Activated CD4-positive, alpha-beta memory T cell treated with anti-CD3 and anti-CD28 coated beads, Interleukin-2, amount 10 ng/mL, durations not matched to agents 7 days and 5 days (primary cell): ENCODE measurements at places on chromosomes 1 and 21. TPM values are rescaled to one million over a fixed set of nuclear protein-coding genes. Genes with fewer than 3 reads are reported as not detected.
A peak's percentile ranks its signal among the peaks of the same experiment; 100 is the strongest.

Gene OR1C1
- total RNA-seq: not detected

Gene RGS13
- total RNA-seq: not detected

DNA sequence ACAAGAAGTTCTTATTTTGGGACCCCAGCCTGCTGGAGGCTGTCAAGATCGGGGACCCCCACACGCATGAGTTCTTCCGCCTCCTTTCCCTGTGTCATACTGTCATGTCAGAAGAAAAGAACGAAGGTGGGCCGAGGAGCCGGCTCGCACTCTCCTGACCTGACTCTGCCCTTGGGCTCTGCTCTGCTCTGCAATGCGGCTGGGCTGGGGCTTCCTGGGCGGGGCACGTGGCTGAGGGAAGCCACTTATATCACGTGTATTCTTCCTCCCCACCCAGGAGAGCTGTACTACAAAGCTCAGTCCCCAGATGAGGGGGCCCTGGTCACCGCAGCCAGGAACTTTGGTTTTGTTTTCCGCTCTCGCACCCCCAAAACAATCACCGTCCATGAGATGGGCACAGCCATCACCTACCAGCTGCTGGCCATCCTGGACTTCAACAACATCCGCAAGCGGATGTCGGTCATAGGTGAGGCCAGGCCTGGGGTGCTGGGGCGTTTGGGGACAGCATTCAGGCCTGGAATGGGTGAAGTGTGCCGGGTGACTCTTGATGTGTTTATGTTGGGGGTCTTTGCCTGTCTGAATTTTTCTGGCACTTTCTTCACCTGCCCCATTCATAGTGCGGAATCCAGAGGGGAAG is 17.6 kb downstream of the ATP8B2 start:
- DNase-seq: peak; percentile 88
- peaks cover 92% of the 10 kb centered on the region for H3K4me1 ChIP-seq
- H3K36me3 ChIP-seq: peaks cover 95% of the 10 kb centered on the region
- peak overlapping the region; percentile 73 for H3K4me3 ChIP-seq
- no peaks in the 10 kb centered on the region for H3K27me3 ChIP-seq

DNA sequence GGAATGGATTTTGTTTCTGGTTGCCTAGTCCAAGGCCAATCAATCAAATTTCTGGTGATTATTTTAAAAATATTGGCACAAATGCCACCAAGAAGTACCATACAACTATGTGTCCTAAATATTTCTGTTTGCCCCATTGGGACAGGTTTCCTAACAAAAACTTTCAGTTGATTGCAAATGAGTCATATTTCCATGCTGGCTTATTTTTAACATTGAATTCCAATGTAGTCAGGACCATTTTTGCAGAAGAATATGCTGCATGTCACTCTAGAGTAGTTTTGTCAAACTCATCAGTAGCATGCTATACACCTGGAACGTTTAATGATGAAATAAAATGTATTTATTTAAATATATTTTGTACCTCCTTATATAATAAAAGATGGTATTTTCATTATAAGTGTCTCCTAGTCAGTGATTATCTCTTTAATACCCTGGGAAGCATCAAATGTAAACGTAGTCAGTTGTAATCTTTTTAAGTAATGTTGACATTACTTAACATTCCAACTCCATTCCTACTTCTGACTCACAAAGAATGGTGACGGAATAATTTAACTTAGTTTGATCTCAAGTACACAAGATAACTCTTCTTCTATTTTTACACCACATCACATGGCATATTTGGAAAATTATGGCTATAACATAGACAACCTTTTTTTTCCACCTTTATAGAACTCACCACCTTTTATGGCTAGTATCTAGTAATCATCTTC is 39.0 kb upstream of the USH2A start:
- no peak overlapping the region for H3K4me3 ChIP-seq
- DNase-seq: no peak
- H3K27ac ChIP-seq: no peak overlapping the region
- H3K27me3 ChIP-seq: no peaks in the 10 kb centered on the region

DNA sequence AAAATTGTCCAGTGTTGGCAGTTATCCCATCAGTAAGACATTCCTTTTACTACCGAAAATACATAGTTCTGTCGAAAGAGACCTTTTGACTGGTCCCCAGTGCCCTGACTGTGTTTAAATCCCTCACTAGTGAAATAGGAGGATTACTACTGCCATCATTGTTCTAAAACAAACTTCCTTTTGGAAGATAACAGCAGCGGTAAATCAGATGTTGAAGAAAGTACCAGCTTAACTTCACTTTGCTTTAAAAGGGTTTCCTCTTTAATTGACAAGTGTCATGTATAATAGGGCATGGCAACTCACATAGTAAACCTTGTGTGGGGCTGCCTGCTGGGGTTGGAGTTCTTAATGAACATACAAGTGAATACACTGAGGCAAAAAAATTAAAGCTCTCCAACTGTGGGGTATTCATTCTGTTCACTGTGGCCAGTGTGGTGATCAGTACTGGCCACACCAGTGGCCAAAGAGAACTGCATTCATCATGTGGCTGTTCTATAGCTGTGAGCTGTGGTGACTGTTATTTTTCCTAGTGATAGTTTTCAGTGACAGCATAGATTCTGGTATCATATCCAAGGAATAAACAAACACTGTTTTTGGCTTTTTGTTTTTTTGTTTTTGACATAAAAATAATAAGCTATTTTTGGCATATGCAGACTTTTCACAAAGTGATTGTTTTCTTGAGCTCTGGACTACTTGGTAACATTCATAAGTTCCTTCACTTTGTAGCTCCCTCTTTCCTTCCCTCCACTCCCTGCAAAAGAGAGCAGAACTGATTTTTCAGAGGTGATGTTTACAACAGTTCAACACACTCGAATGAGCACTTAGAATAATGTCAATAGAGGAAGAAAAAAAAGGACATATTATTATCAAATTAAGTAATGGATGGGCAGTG is 74.5 kb downstream of the NFIA start:
- no peak overlapping the region for H3K4me3 ChIP-seq
- H3K27ac ChIP-seq: no peak overlapping the region
- no peaks in the 10 kb centered on the region for H3K36me3 ChIP-seq
- no peak for DNase-seq
